Pancreas (tissue), 10 donors: ENCODE measurements at places on chromosomes 5 and 9. TPM values are rescaled to one million over a fixed set of nuclear protein-coding genes. Genes with fewer than 3 reads are reported as not detected.

Gene NRG2
- 5.1 TPM for total RNA-seq

DNA sequence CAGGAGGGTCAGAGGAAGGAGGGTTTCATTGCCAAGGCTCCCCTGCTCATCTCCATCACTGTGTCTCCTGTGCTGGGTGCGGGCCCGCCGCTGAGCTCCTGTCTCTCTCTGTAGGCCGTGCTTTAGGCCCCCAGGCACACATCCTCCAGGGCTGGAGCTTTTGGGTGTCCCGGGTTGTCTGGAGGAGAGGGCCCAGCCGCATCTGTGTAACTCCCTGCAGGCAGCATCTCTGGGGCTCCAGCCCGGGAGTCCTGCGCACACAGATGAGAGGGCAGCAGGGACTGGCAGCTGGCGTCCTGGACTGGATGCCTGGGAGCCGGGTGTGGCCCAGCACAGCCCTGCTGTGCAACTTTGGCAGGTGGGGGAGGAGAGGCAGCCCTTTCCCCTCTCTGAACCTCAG, 40.2 kb downstream of the LRSAM1 start:
- peaks cover 14% of the 10 kb centered on the region for H3K4me1 ChIP-seq
- no peak for DNase-seq
- no peak overlapping the region for H3K27ac ChIP-seq
- H3K4me3 ChIP-seq: no peak overlapping the region
- peaks cover 3% of the 10 kb centered on the region for H3K36me3 ChIP-seq

Gene SH3PXD2B
- 10.9 TPM for total RNA-seq

GRCh38 chr5:132181011-132181629, 46.5 kb downstream of the P4HA2 start:
- H3K4me3 ChIP-seq: no peak overlapping the region
- DNase-seq: peak; percentile 62
- H3K27me3 ChIP-seq: no peaks in the 10 kb centered on the region
- no peaks in the 10 kb centered on the region for H3K4me1 ChIP-seq
- no peaks in the 10 kb centered on the region for H3K36me3 ChIP-seq

- peaks cover 10% of the 10 kb centered on the region for H3K36me3 ChIP-seq
- H3K27me3 ChIP-seq: no peaks in the 10 kb centered on the region
- peak overlapping the region; percentile 69 for H3K4me3 ChIP-seq
- peak overlapping the region; percentile 91 for H3K27ac ChIP-seq
- no peak for DNase-seq
Measured at GRCh38 chr5:16464664-16465543, 696 bp downstream of the ZNF622 start.

Gene ORM2
- 3.1 TPM for total RNA-seq

DNA sequence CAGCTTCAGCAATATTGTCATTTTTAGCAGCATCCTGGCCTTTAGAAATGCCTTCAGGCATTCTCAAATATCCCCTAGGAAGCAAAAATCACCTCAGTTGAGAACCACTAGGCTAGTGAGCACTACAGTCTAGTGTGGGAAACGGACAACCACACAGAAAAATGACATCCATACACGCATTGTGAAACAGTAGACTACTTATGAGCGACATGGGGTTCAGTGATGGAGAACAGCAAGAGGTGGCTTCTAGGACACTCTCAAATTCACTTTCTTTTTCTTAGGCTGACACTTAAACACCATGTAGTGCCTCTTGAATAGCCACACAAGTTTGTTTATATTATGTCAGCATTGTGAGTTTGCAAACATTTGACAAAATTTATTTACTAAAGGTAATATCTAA, 203.0 kb downstream of the KDM4C start:
- no peak overlapping the region for H3K27ac ChIP-seq
- H3K4me1 ChIP-seq: peaks cover 9% of the 10 kb centered on the region
- H3K4me3 ChIP-seq: no peak overlapping the region
- no peaks in the 10 kb centered on the region for H3K27me3 ChIP-seq
- H3K36me3 ChIP-seq: no peaks in the 10 kb centered on the region

DNA sequence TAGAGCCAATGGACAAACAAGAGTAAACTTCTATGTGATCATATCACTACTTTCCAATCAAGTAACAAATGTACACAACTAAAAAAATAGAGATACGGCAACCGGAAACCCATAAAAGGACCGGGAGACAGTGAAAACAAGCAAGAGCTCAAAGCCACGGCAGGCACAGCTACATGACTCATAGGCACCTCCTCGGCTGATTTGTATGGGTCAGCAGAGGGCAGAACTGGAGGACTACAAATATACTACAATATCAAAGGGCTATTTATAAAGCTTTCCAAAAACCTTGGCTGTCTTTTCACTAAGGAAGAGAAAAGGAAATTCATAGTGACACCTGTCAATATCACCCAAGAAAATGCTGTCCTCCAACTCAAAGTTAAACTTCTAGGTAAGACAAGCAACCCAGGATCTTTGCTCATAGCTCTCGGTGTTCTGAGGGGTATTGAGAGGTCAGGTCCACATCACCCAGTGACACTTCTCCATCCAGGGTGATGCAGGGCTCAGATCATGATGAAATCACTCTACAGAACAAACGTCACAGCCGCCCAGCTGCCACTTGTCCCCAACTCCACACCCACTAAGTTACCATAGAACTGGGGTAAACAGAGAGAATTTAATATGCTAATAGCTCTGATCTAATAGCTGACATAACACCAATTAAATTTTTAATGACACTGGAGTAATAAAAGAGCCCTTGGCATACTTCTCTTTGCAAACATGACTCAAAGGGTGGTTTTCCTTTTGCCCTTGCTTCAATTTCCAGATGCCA, 41.3 kb downstream of the PFDN1 start:
- H3K4me1 ChIP-seq: peaks cover 10% of the 10 kb centered on the region
- no peaks in the 10 kb centered on the region for H3K27me3 ChIP-seq
- peak; percentile 75 for DNase-seq
- H3K27ac ChIP-seq: no peak overlapping the region

DNA sequence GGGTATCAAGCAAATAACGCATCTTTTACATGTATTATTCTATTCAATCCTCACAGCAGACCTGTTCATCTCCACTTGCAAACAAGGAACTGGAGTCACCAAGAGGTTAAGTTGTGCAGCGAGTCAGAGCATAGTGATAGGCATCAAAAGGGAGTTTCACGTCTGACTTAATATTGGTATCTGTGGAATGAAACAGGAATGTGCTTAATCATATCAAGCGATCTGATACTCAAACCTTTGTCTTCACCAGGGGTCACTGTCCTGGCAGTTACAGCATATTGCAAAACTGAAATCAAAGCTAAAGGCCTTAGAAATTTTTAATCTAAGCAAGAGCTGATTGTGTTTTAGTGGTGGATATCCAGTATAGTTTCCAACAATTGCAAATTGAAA, 271.6 kb downstream of the PLK2 start:
- H3K4me1 ChIP-seq: no peaks in the 10 kb centered on the region
- H3K36me3 ChIP-seq: no peaks in the 10 kb centered on the region
- no peaks in the 10 kb centered on the region for H3K27me3 ChIP-seq
- no peak overlapping the region for H3K27ac ChIP-seq
- no peak overlapping the region for H3K4me3 ChIP-seq

DNA sequence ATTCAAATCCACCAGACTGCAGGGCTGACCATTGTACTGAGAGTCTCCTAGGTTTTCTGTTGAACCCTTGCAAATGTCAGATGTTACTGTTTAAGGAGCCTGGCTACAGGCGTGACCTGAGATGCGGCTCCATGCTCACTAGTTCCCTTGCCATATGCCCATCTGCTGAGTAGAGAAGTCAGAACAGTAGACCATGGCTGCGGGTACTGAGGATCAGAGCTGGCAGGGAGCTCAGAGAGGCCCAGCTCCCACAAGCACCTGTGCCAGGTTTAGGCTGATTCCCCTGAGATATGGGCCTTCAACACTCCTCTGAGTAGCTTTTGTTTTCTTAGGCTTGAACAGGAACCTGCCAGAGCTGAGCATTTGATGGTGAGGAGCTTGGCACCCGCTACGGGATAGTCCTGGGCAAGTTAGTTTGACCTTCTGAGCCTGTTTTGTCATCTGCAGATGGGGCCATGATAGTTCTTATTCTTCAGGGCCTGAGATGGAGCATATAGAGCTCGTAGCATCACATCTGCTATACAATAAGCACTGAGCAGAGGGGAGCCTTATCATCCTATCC, 83.7 kb downstream of the BOD1 start:
- H3K27me3 ChIP-seq: no peaks in the 10 kb centered on the region
- no peak for DNase-seq
- H3K4me3 ChIP-seq: no peak overlapping the region
- no peaks in the 10 kb centered on the region for H3K4me1 ChIP-seq

- H3K4me3 ChIP-seq: no peak overlapping the region
- no peaks in the 10 kb centered on the region for H3K36me3 ChIP-seq
- peaks cover 5% of the 10 kb centered on the region for H3K4me1 ChIP-seq
- no peaks in the 10 kb centered on the region for H3K27me3 ChIP-seq
Measured at GRCh38 chr5:147628058-147628895, 118.4 kb upstream of the DPYSL3 start.

DNA sequence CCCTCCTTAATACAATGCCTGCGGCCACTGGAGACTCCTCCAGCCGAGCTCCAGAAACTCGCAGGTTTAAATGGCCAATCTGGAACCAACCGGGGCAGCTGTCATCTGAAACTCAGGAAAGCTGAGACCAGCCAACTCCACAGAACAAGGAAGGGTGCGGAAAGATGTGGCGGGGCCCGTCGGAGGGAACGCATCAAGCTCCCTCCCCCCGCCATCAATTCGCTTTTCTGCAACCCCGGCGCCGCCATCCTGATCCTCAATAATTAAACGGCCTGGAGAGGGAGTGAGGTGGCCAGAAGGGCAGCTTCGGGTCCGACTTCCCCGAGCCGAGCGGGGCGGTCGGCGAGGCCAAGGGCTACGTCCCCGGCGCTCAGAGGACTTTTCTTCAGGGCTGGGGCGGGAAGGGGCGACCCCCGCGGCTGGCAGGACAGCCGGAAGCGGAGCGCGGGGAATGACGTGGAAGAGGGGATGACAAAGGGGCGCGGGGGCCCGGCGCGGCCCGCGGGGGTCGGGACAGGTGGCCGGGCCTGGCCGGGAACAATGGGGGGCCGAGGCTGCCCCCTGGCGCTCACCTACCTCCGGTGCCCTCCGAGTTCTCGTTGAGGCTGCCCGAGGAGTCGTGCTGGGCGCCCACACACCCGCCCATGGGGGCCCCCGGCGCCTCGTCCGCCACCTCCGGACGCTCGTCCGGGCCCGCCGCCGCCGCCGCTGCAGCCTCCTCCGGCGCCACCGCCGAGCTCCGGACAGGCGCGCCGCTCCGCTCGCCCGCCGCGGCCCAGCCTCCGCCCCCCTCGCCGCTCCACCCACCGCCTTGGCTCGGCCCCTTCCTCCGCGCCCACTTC, at the start of gene UBTD2:
TSS of gene UBTD2 (minus strand) at position 745 of the 842 bp plus-strand sequence. CDS start at position 646, 99 bp downstream.
- H3K36me3 ChIP-seq: no peaks in the 10 kb centered on the region
- peaks cover 22% of the 10 kb centered on the region for H3K4me1 ChIP-seq
- H3K4me3 ChIP-seq: peak within 1 kb of the TSS; percentile 49
- no peaks in the 10 kb centered on the region for H3K27me3 ChIP-seq

Gene IL9
- not detected for total RNA-seq

Gene CTXN3
- not detected for total RNA-seq

DNA sequence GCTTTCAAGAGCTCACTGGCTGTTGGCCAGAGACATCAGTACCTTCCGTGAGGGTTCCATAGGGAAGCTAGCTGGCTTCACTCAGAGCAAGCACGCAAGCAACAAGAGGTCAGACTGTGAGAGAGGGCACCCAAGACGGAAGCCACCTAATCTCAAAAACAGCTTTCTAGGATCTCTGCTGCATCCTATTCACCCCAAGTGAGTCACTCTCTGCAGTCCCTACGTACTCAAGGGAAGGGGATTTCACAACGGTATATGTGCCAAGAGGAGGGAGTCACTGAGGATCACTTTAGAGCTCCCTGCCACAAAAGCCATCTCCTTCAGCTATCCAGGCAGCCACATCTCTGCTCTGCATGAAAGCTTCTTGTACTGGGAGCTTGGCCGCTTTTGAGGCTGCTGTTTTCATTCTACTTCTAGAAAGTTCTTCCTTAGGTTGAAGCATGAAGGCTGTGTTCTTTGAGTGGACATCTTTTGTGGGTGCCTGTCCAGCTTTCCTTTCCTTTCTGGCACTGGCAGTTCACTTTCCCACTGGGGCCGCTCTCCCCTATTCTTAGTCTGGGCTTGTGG, 249.5 kb downstream of the MAN2A1 start:
- H3K4me1 ChIP-seq: no peaks in the 10 kb centered on the region
- H3K27ac ChIP-seq: no peak overlapping the region
- DNase-seq: no peak
- no peak overlapping the region for H3K4me3 ChIP-seq

DNA sequence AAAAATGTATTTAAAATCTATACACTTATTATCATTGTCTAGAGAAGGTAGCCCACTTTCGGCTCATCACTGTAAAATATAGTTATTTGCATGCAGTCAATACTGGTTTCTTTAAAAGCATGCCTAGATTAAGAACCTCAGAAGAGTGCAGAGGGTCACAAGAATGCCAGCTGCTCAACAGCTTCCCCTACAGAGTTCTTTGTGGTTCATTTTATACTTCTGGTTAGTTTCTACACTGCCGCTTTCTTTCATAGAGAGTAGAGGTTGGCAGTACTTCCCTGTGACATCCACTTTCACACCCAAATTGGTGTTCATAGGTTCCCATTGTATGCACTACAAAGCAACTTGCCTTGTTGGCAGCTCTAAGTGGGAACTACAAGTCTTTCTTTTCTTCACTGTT, 137.3 kb downstream of the KIAA0825 start:
- H3K27me3 ChIP-seq: no peaks in the 10 kb centered on the region
- no peaks in the 10 kb centered on the region for H3K4me1 ChIP-seq
- DNase-seq: no peak
- H3K27ac ChIP-seq: no peak overlapping the region

DNA sequence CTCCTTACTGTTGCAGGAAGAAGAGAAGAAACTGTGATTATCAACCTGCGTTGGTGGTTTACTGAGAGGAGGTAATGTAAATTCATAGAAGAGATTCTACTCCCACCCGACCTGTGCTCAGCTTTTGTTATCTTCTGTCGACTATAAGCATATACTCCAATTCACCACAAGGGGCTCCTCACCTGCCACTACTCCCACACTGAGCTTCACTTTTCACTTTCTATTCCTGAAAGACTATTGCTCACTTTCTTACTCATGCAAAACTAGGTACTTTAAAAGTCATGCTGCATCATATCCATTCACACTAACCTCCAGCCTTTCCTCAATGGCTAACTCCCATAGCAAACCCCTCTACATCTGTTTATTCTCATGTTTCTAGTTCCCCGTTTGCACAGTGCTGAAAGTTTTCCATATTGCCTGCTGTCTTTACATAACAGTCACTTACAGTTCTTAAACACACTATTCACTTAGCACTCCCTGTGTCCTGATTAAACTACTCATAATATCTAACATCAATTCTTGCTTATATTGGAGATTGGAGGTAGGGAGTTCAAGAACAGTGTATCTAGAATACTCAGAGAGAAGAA, 1062.6 kb downstream of the NR2F1-AS1 start:
- H3K27me3 ChIP-seq: no peaks in the 10 kb centered on the region
- H3K4me1 ChIP-seq: no peaks in the 10 kb centered on the region
- DNase-seq: peak; percentile 10
- no peaks in the 10 kb centered on the region for H3K36me3 ChIP-seq
- H3K27ac ChIP-seq: no peak overlapping the region
- no peak overlapping the region for H3K4me3 ChIP-seq
